Dermis microvascular lymphatic vessel endothelial cell (primary cell): ENCODE measurements at places on chromosomes 12 and 14. TPM values are rescaled to one million over a fixed set of nuclear protein-coding genes. Genes with fewer than 3 reads are reported as not detected.

DNA sequence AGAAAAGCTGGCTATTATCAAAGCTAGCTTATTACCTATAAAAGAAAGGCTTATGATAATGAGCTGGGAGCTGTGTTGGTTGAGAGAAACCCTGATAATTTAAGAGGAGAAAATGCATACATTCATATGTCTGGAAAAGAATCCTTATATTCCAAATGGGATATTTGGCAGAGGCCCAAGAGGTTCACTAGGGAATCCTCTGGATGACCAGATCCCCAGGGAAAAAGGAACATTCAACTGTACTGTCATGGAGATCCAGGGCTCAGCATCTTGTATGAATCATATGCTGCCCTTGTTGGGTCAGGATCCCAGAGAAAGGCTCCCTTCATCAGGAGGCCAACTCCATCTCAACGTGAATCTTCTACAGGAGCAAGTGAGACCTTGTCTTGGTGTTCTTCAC lies 16.6 kb upstream of the FBXO34 start:
- no peak for DNase-seq

GRCh38 chr14:103161054-103161397 lies 37.8 kb downstream of the TNFAIP2 start:
- DNase-seq, result no peak

GRCh38 chr12:105331805-105332251 lies 1.3 kb downstream of the C12orf75 start:
- DNase-seq, result no peak

DNA sequence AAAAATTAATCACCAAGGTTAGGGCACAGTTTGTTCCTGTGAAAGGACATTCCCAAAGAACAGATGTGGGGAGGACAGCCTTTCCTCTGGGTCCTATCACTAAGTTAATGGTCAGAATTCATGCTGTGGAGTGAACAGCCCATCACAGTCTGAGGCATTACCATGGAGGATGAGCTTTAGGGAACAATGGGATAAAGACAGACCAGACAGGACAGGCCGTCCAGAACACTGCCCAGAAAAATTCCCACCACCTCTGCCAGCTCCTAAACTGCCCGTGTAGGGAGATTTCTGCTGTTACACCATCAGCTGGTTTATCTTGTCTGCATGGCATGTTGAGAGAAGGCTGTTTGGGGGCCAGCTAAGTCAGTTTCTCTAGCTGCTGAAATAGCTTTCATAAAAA lies 49.6 kb upstream of the IFNG-AS1 start:
- no peak for DNase-seq

- DNase-seq, result peak; percentile 14
Observed at GRCh38 chr14:53368066-53368465, 214.9 kb upstream of the DDHD1 start.

Gene CCDC184
- total RNA-seq, result under 0.01 TPM in 1 of 2 replicates, not detected in the other

DNA sequence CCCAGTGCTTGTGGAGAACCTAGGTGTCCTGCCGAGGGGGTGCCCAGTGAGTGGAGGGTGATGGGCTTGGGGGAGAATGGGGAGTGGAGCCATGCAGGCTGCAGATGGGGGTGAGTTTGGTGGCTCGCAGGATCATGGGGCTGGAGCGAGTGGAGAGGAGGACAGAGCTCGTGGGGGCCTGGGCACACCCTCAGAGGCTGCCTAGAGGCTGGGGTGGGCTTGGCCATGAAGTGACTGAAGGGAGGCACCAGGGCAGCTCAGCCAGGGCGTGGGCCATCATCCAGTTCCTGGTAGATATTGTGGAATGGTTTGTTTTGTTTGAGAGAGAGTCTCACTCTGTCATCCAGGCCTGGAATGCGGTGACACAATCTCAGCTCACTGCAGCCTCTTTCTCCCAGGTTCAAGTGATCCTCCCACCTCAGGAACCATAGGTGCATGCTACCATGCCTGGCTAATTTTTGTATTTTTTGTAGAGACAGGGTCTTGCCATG lies 43.4 kb upstream of the AMN start:
- no peak for DNase-seq

- DNase-seq, result no peak
Observed at GRCh38 chr14:71466251-71466650, 466.0 kb upstream of the RGS6 start.

GRCh38 chr12:125069616-125070015 lies 4.4 kb downstream of the AACS start:
- DNase-seq, result no peak

DNA sequence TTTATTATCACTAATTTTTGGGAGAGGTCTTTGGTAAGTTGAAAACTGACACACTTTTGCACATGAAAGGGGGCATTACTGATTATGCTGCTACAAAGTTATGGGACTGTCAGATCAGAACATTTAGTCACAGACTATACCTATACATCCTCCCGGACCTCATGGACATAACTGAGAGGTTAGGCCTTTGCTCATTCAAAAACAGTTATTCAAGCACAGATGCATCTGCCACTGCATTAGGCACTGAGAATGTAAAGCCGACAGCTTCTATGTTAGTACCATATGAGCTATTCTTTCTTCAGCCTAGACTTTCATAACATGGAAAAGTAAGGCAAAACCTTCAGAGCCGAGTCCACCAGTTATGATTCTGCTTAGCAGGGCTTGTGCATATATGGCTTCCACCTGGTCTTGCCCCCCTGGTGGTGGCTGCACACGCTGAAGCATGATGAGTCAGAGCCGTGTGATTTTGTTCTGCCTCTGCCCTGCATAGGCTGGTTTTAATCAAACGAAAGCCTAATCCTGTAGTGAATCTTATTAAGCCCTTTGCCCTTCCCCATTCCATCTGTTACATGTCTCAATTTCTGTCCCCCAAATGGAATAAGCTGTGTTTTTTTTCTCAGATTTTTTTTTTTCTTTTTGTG lies 21.8 kb upstream of the RNU6-8 start:
- peak; percentile 29 for DNase-seq

- no peak for DNase-seq
Observed at GRCh38 chr12:26711569-26711968, 121.4 kb downstream of the ITPR2 start.

Gene TRPV4
- 1.4 and 2.4 TPM in 2 replicates for total RNA-seq

- peak; percentile 28 for DNase-seq
Observed at GRCh38 chr12:93990832-93991803, 157.3 kb upstream of the PLXNC1 start.

- no peak for DNase-seq
Observed at GRCh38 chr12:3294481-3294911, 196.5 kb upstream of the PRMT8 start.

- no peak for DNase-seq
Observed at GRCh38 chr12:83793616-83794015, 1106.9 kb downstream of the TMTC2 start.

DNA sequence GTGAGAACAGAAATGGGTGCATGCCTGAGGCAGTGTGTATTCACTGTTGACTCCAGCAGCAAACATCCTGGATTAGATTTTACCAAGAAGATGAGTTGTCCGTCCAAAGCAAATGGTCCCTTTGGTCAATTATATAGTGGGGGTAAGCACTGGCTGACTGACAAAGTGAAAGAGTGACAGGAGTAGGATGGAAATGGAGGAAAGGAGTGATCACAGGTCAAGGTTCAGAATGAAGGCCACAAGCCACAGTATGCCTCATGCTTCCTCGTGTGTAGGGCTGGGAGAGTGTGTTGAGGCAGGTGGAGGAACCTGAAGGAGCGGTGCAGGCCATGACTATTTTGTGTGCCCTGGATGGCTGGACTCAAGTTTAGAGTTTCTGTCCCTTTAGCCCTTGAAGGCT lies 14.3 kb downstream of the DHRS2 start:
- no peak for DNase-seq

Gene KRT74
- total RNA-seq, result not detected in 2 replicates

GRCh38 chr12:38961683-38962082 lies 56.3 kb upstream of the CPNE8 start:
- no peak for DNase-seq

Gene SCNN1A
- under 0.01 TPM in 2 replicates for total RNA-seq
